Amniotic stem cell (primary cell): ENCODE measurements at places on chromosomes 16 and 17.

DNA sequence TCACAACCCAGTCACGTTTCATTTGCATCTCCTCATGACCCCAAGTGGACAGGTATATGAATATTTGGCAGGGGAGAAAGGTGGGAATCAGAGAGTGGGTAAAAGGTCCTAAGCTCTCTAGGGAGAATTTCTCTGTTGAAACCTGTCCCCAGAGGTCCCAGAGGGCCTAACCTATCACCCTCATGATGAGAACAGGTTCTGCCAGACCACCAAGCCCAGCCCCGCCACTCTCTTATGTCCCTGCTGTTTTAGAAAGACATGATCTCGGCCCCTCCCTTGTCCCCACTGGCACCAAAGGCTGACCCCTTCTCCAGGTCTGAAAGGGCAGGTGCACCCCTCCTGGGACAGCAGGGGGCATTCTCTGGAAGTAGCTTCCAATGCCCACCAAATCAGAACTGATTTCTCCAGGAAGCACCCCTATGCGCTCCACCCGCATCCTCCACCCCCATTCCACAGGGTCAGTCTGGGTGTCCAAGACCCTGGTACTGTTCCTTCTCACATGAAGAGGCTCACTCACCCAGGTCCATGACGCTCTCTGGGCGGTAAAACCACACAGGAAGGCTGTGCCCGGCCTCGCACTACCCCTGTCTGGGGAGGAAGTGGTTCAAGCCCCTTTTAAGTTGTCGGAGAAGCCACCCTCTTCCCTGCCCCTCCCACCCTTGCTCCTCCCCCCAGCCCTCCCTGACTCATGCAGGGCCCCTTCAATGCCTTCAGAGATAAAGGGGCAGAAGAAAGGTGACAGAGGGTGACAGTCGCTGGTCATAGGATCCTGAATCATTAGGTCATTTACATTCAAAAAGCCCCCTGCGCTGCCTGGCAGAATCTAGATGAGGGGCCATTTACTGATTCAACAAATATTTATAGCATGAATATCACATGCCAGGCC lies at the start of gene CCR7:
Gene CCR7, minus strand, starts transcription at position 590 of the 886 bp plus-strand sequence. Its CDS starts 63 bp downstream, at position 527.
- no peak for DNase-seq

- no peak for DNase-seq
Observed at GRCh38 chr17:69898601-69899000, 176.4 kb upstream of the KCNJ16 start.

- DNase-seq: no peak
Observed at GRCh38 chr17:69358688-69359596, 32.0 kb upstream of the ABCA5 start.

DNA sequence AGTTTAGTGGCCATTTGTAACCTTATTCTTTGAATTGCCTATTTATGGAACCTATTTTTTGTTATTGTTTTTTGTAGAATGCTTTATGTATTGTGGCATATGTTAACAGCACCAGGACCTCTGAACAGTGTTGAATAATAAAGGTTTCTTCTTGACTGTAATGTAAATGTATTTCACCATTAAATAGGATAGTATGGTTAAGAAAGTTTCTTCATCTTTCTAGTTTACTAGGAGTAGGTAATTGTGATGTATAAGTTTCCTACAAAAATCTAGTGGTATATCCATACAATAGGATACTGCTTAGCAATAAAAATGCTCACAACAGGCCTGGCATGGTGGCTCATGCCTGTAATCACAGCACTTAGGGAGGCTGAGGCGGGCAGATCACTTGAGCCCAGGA lies 52.3 kb downstream of the TAOK1 start:
- no peak for DNase-seq

GRCh38 chr16:27189335-27189972 lies 13.9 kb upstream of the KDM8 start:
- DNase-seq: no peak

DNA sequence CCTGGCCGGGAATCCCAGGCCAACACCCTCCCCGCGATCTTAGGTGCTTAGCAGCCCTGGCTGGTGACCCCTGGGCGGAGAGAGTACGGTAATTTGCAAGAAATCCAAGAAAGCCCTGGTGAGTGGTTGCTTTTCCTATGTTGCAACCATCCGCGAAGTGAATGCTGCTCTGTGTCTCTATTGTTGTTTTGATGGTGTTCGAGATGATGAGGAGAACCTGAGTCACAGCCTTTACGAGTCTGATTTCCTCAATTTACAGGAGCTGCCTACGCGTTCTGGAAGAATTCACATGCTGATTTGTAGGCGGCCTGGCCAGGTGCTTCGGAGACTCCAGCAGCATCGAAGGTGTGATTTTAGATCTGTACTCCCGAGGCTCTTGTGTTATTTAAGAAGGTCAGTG lies 63.3 kb downstream of the TMEM235 start:
- DNase-seq: no peak

GRCh38 chr17:44759086-44759915 lies 513 bp downstream of the ADAM11 start:
- no peak for DNase-seq

GRCh38 chr16:84449156-84450140 lies 55.0 kb downstream of the MEAK7 start:
- DNase-seq: no peak

- DNase-seq: no peak
Observed at GRCh38 chr17:55532670-55533069, 21.4 kb upstream of the SMIM36 start.

DNA sequence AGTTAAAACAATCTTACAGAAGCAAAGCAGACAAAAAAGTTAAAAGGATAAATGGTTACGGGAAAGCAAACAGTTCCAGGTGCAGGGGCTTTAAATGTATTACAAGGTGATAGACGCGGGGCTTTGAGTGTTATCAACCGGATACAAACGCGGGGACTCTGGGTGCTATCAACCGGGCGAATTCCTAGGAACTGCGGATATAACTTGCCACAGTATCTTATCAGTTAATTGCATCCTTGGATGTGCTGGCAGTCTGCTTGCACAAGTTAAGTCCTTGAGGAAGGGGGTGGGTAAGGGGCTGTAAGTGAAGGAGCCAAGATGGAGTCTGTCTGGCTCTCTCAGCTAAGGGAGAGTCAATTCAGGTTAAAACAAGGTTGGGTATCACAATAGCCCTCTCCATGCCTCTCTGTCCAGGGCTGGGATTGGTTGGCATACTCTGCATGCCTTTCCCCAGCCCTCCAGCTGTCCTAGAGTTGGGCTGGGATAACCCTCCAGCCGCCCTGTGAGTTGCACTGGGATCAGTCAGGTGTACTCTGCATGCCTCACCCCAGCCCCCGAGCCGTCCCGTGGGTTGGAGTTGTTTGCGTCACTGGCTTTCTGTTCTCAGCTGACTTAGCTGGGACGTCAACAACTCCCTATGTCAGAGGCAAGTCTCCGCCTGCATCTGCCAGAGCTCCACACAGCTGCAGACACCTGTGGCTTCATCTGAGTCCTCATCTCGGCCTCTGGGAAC lies 40.9 kb downstream of the TMEM235 start:
- DNase-seq: no peak
